Transverse colon (tissue), 4 donors: ENCODE measurements at places on chromosomes 12 and 14. TPM values are rescaled to one million over a fixed set of nuclear protein-coding genes. Genes with fewer than 3 reads are reported as not detected.

The SPTLC2 gene
- total RNA-seq: 14.5 TPM

The IL26 gene
- total RNA-seq: not detected

The GPR162 gene
- not detected for total RNA-seq

DNA sequence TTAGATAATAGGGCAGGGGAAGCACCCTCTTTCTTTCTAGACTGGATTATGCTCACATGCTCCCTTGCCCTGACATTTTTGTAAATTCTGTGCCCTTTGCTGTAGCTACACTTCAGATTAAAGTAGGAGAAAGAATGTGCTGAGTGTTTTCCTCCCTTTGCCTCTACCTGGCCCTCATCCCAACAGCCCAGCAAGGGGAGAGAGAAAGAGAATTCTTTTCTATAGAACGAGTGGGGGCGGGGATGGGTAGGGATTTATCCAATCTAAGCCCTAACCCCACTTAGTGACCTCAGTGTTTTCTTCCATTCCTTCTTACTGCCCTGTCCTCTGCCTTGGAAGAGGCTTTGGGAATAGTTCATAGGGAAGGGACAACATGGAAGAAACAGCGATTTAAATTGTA lies 13.5 kb downstream of the GPR84 start:
- no peak for DNase-seq

- no peak for DNase-seq
Observed at GRCh38 chr14:56963381-56963780, 153.1 kb upstream of the OTX2 start.

DNA sequence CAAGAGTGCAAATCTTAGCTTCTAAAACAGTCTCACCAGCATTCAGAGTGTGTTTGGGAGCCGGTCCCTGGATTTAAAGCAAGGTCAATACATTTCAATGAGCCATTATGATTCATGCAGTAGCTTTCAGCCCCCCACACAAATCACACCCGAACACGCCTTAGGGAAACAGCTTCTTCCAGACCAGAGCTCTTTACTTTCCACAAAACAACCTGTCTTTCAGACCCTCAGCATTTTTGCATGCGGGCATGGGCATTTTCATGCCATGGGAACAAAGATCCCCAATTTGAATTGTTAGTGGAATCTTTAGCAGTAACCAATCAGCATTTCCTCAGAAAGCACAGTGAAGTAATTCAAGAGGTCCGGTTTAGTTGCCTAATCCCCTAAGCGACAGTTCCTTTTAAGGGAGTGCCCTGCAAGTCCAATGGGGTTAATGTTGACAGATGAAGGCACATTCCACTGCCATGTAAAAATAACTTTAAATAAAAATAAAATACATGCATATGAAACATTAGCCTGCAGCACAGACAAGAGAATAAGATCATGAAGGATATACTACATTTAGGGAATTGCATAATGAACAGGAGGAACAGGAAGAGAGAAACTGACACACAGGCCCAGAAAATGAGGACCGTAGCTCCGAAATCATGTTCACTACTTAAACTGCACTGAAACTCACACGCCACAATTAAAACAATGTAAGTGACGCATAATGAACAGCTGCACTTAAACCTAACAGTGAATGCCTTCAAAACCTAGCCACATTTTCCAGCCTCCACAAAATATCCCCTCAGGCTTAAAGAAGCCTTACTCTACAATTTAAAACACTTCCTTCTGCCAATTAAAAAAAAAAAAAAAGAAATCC lies 4.0 kb downstream of the VPS37B start:
- no peak for DNase-seq

DNA sequence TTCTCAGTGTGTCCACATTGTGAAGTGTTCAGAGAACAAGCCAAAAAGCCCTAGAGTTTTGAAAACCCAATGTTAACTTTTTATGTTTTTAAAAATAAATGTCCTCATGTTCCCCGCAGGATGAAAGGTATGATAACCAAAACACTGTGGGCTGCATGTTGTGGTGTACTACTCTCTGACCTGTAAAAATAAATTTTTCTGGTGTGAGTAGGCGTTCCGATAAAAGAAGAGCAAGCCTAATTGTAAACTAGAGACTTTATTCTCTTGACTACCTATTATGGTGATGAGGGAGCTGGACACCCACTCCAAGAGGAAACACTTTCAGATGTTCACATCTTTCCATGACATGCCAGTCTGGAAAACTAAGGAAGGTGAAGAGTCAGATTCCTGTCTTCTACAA lies 18.2 kb downstream of the PTGER2 start:
- DNase-seq: no peak
